ENCODE measurements at places on chromosomes 2 and 18. TPM values are rescaled to one million over a fixed set of nuclear protein-coding genes. Genes with fewer than 3 reads are reported as not detected.

DNA sequence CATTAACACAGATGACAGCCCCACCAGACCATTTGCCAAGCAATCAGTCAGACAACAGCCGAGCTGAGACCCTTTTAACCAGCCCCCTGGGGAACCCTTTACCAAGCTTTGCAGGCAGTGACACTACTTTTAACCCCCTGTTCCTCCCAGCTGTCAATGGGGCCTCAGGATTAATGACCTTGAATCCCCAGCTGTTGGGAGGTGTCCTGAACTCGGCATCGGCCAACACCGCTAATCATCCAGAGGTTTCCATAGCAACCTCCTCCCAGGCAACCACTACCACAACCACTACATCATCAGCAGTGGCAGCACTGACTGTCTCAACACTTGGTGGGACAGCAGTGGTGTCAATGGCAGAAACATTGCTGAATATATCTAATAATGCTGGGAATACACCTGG is 160.9 kb upstream of the EPC2 start:
- H3K4me3 ChIP-seq = no peak overlapping the region
- peaks cover 10% of the 10 kb centered on the region for H3K27me3 ChIP-seq
- DNase-seq = no peak
- H3K36me3 ChIP-seq = peaks cover 2% of the 10 kb centered on the region
- no peak overlapping the region for H3K27ac ChIP-seq

IL1RL2 gene
- 0.09 TPM for total RNA-seq

GRCh38 chr2:10271509-10271908 is 31.2 kb upstream of the HPCAL1 start:
- no peak overlapping the region for H3K4me3 ChIP-seq
- H3K27ac ChIP-seq = no peak overlapping the region
- H3K36me3 ChIP-seq = no peaks in the 10 kb centered on the region
- H3K27me3 ChIP-seq = peaks cover 1% of the 10 kb centered on the region

- H3K4me3 ChIP-seq = no peak overlapping the region
- peaks cover 3% of the 10 kb centered on the region for H3K27me3 ChIP-seq
- no peaks in the 10 kb centered on the region for H3K4me1 ChIP-seq
Observed at GRCh38 chr2:1619556-1619955, 124.8 kb downstream of the PXDN start.
